ENCODE measurements at places on chromosomes 6 and 20.

- no peak for DNase-seq
Measured at GRCh38 chr6:152984513-152984872, 1.7 kb upstream of the FBXO5 start.

DNA sequence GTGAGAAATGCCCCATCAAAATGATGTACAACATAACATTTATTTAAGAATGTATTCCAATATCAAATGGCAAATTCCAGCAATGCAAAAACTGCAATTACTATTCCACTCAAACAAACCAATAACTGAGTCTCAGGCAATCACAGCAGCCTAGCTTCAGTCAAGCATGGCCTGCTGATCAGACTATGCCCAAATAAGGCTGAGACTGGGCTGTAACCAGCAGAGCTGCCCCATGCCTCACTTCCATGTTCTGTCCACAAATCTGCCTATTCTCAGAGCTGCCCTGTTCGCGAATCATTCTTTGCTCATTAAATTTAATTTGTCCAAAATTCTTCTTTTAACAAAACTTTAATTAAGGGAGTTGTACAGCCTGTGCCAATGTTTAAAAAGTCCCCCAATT is 155.4 kb downstream of the FNDC1 start:
- no peak for DNase-seq

DNA sequence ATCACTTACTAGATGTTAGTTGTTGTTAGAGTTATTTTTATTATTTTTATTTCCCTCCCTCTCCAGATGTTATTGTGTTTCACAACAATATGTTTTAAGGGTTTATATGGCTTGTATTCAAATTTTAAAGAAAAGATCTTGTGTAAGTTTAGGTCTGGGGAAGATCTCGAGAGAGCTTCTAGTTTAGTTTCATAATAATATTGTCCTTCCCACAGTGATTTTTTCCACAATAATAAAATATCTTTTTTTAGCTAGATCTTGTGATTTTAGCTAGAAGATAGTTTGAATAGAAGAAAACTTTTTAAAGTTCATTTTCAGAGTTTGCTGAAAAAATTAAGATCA is 55.0 kb downstream of the ADGRG6 start:
- DNase-seq, result no peak

DNA sequence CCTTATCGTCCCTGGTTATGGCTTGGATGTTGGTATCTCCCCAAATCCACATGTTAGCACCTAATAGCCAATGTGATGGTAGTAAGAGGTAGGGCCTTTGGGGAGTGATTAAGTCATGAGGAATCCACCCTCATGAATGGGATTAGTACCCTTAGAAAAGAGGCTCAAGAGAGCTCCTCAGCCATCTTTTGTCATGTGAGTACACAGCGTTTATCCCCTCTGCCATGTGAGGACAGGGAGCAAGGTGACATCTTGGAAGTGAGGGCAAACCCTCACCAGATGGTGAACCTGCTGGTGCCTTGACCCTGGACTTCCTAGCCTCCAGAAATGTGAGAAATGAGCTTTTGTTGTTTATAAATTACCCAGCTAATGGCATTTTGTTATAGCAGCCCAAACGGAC is 16.1 kb upstream of the SIRPB2 start:
- no peak for DNase-seq

DNA sequence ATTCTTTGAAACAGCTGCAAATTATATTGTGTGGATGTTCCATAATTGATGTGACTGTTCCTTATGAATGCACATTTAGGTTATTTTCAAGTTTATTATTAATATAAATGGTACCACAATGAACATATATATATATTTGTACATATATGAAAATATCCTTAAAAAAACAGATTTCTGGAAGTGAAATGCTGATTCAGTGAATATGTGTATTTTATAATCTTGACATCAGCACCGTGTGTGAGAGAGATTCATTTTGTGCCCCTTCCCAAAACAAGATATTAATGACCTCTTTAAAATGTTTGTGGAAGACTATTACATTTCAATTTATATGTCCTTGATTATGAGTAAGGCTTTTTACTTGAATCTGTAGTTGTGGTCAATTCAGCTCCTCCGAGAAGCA is 75.7 kb upstream of the PTPRT start:
- DNase-seq, result no peak

- no peak for DNase-seq
Measured at GRCh38 chr6:91081452-91082067, 494.7 kb upstream of the MAP3K7 start.

DNA sequence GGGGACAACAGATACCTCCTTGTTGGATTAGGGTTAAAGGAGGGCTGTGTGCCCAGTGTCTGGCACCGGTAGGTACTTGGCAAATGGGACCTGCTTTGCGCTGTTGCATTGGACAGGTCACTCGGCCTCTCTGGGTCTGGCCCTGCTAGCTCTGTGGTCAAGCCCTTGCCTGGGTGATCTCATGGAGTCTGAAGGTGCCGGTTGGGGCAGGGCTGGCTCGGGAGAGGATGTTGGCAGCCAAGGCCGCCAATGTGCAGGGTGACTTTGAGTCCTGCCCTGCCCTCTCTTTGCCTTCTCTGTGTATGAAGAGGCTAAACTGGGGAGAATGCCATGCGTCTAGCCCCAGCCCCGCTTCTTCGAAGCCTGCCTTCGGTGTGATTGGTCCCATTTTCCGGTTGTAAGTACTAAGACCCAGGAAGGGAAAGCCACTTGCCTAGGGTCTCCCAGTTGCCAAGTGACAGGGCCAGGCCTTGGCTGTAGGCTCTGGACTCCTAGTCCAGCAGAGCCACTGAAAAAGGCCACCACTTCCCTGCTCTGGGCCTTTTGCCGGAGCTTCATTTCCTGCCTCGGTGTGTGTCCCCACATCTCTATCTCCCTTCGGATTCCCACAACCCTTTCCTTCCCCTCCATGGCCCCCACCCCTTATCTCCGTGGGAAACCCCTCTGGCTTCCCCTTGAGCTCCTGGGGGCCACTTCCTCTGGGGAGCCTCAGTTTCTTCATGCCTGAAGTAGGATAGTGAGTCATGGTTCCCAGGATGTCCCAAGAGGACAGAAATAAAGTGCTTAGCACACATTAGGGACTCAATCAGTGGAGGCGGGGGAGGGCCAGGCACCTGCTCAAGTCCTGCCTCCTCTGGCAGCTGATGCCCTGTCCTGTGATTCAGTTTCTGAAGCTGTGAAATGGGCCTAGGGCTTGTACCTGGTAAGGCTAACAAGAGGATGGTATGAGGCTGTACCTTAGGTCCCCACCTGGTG is 3.9 kb downstream of the SRC start:
- no peak for DNase-seq

- DNase-seq, result no peak
Measured at GRCh38 chr20:33249456-33249855, 13.7 kb downstream of the BPIFA1 start.

DNA sequence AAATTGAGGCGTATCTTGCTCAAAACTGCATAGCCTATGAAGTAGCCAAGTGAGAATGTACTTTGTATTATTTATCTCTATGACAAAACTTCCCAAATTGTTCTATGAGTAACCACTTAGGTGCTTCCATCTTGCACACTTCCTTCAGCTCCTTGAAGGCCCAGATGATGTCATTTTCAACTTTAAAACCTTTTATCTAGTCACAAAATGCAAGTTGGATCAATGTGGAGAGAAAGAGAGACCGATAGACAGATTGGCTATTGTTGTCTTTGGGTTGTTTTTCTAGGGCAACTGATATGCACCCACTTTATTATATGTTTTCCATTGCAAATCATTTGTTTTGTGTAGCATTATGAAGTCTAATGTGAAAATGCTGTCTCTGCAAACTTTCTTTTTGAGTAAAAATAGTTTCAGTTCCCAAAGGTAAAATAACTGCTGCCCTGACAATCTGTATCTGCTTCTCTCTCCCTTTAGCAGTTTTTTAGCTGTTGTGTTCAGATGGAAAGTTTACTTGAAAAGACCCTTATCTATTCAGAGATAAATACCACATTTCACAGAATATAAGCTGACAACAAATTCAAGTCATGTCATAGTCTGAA is 73.7 kb upstream of the CITED2 start:
- no peak for DNase-seq

- DNase-seq, result no peak
Measured at GRCh38 chr6:3516092-3516491, 59.2 kb upstream of the SLC22A23 start.

- no peak for DNase-seq
Measured at GRCh38 chr6:167235005-167235404, 56.1 kb upstream of the UNC93A start.

DNA sequence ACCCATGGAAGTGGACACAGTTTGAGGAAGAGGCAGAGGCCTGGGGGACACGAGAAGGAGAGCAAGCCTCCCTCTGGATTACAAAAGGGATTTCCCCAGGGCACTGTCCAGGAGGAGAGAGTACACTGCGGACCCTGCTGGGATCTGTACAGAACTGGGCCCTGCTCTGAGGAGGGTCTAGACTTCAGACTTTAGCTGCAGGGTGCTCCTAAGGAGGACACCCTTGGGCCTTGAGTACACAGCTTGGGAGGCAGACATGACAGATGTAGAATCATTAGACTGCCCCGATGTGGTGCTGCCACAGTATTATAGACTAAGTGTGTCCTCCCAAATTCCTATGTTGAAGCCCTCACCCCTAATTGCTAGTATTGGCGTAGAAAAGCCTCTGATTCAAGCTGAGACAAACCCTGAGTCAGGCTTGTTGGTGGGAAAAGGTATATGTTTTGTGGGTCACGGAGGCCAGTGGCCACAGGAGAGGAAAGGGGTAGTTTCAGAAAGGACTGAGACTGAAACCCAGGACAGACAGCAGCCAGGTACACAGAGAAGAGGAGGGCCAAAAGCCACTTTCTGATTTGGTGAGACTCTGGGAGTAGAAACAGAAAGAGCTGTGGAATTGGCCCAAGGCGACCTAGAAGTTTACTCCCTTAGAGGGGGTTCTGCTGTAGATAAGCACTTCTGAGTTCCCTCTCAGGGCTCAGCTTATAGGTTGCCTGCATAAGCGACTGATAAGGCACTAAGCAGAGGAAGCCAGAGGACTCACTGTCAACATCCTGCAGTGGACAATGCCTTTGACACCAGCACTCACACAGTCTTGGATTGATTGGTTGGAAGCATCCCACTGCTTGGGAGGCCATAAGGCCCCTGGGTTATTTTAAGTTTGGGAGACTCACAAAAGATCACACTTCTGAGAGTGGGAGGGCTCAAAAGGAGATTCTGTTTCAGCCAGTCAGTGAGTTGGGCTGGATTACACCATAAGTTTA is 16.5 kb upstream of the SH3BGRL2 start:
- no peak for DNase-seq

Data from stimulated activated CD8-positive, alpha-beta memory T cell treated with anti-CD3 and anti-CD28 coated beads, Interleukin-7, amount 100 ng/mL, for 1 hour (primary cell).